ENCODE measurements at places on chromosomes 3 and 15.

DNA sequence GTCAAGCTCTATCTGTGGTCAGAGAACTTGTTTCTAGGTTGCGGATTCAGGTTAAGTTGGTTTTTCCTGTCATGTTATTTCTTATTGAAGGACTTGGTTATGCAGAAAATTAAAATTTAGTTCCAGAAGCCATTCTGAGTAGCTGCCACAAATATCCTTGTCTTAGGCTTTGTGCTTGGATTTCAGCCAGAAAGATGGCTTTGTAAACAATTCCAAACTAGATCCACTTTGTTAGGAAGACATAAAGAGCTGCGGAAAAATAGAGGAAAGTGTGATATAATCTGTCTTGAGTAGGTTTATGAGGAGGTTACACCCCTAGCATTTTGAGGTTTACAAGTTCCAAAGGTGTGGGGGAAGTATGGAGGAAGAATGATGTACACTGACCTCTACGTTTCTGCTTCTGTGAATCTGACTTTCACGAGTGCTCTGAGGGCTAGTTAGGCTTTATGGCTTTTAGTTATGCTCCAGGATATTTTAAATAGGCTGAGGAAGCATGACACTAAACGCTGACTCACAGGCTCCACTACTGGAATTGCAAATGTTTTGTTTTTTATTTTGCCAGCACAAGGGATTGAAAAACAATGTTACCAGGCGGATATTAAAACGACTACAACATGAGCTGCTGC is 46.3 kb upstream of the UTS2B start:
- no peak for DNase-seq

- no peak for DNase-seq
These were observed 57.3 kb upstream of the RNF7 start for GRCh38 chr3:141680620-141681389.

DNA sequence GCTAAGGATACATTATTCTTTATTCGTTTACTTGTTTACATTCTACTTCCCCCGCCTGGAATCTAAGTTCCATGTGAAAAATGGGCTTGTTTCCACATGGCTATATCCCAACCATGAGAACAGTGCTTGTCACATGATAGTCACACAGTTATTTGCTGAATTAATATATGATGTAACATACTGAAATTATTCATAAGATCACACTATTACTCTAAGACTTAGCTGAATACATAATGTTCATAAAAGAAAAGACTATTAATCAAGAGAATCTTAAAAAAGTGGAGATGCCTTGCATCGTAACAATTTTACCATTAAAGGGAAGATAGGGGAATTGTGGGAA is 6.5 kb downstream of the PBRM1 start:
- DNase-seq = no peak

GRCh38 chr15:100334015-100334414 is 7.8 kb downstream of the ADAMTS17 start:
- no peak for DNase-seq

GRCh38 chr15:39269352-39269751 is 311.5 kb upstream of the THBS1 start:
- no peak for DNase-seq

- peak; percentile 82 for DNase-seq
These were observed 451.1 kb upstream of the KCNMB2 start for GRCh38 chr3:178084938-178085816.

DNA sequence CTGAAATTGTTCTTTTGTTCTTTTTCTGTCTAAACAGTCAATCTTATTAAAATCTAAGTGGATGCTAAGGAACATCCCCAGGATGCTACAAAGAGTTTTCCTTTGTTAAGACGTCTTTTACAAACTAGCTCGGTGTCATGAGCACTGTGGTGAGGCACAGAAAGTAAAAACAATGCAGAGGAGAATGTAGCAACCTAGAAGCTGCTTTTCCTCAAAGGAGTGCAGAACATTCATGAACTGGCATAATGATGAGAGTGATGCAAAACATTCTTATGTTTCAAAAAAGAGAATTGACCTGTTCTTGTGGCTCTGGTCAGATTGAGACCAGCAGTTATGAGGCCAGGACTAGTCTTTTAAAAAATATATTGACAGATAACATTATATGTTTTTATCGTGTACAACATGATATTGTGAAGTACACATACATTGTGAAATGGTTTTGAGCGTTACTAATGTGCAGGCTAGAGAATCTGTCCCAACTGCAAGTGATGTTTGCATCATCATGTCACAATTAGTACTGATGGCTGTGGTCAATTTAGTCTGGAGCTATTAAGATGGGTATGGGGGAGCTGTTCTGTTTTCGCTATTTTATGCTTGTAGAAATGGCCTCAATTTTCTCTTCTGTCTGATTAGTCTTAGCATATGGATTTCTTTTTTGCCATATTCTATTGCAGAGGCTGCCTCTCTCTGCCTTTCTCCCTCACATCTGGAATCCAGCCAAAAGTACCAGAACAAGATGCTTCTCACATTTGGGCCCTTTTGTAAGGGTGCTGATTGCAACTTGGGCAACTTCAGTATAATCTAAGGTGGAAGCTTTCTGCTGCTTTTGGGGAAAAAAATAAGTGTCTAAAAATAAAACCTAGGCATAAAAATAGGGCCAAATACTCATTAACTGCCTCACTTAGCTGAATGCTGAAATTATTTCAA is 50.2 kb downstream of the HHLA2 start:
- DNase-seq = no peak

GRCh38 chr3:126155819-126156218 is 24.6 kb downstream of the ALDH1L1 start:
- DNase-seq = no peak

DNA sequence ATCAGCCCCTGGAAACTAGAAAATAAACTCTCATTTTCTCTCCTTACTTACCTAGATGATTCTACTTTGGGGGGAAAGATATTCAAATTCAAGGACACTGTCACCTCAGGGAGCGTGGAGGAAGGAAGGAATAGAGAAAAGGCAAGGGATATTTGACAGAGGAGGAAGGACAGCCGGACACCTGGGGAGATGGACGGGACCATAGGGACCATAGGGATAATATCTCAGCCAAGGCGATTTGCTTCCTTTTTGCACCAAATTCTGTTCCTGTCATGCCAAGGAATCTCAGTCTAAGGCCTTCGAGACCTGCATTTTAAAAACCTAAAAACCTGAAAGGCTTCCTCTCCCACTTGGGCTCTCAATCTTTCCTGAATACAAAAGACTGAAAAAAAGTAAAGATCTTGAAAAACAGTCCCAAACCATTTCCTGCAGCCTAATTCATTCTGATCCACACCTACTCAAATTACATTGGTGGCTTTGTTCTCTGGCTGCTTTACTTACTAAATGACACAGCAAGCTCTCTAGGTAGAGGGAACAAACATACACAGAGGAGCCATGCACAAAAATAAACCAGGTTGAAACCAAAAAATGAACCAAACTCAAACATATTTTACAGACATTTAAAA is 73.9 kb upstream of the SLC24A5 start:
- no peak for DNase-seq

DNA sequence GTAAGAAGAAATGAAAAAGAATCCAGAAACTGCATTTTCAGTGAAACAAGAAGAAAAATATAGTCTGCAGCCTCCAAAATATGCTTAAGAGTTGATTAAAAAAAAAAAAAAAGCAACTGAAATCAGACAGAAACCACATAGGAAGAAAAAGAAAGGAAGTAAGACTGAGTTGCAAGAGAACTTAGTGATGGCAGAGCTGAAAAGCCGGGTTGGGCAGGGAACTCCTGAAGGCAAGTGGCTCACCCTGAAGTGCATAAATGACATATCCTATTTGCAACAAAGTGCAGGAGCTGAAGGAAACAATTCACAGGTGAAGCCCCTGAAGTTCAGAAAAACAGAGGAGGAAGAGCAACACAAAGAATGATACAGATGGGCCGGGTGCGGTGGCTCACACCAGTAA is 108.8 kb upstream of the SLC25A36 start:
- DNase-seq = no peak

- no peak for DNase-seq
These were observed 476.7 kb downstream of the OCA2 start for GRCh38 chr15:27622371-27622770.

DNA sequence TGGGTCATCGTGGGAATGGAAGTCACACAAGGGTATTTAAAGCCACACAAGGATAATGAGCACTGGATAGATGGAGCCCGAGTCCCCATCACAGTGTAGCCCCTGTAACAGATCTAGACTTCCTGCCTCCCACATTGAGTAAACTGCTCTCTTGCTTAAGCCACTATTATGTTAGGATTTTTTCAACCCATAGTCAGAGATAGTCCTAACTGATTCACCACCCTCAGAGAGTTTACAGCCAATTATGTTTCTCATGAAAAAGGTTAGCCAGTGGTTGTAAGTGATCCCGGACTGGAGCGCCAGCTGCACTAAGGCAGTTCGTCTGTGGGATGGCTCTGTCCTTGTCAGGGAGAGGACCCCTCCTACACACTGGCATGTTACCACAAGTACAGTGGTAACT is 77.0 kb downstream of the KLF13 start:
- no peak for DNase-seq

- no peak for DNase-seq
These were observed 93.3 kb upstream of the RAD18 start for GRCh38 chr3:9056581-9056980.

- DNase-seq = no peak
These were observed 16.3 kb downstream of the SNAPC5 start for GRCh38 chr15:66481107-66481856.

- no peak for DNase-seq
These were observed 64.0 kb downstream of the PDE8A start for GRCh38 chr15:85045615-85046014.

GRCh38 chr3:124558991-124559845 is 171.0 kb upstream of the UMPS start:
- peak; percentile 21 for DNase-seq
